ENCODE measurements at places on chromosomes 4 and X. TPM values are rescaled to one million over a fixed set of nuclear protein-coding genes. Genes with fewer than 3 reads are reported as not detected.

The PLCXD1 gene
- polyA plus RNA-seq = 29.3 TPM

DNA sequence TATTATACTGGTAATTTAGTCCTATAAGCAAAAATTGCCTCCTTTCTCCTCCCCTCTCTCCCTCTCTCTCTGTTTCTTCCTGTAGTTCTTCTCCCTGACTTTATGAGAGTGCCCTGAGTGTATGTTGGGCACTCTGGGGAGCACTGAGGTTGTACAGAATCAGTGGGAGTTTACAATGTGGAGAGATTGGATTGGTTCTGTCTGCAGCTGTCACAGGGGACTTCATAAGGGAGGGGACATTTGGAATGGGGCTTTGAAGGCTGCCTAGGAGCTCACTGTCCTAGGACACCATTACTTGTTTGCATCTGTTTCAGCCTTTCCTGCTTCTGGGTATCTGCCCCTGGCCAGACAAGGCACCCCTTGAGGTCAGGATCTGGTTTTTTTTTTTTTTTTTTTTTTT lies 22.9 kb downstream of the SH3TC1 start:
- no peak for DNase-seq

The TRIM2 gene
- 84.9 TPM for polyA plus RNA-seq

- no peak for DNase-seq
Observed at GRCh38 chr4:93764639-93765246, 63.8 kb upstream of the ATOH1 start.

The CT83 gene
- not detected for polyA plus RNA-seq

The PNCK gene
- 0.61 TPM for polyA plus RNA-seq

The SCOC gene
- polyA plus RNA-seq = 78.8 TPM

- DNase-seq = no peak
Observed at GRCh38 chr4:136755531-136755916, 776.8 kb downstream of the PCDH18 start.

GRCh38 chr4:73653695-73654106 lies 33.5 kb upstream of the RASSF6 start:
- DNase-seq = no peak

- no peak for DNase-seq
Observed at GRCh38 chr4:151618858-151619257, 141.9 kb downstream of the GATB start.

The SSX2B gene
- not detected for polyA plus RNA-seq

GRCh38 chr4:129358571-129358970 lies 262.6 kb downstream of the C4orf33 start:
- DNase-seq = no peak
